ENCODE measurements at places on chromosomes 11 and 22.

GRCh38 chr22:44702479-44703198, 635 bp downstream of the PRR5 start:
- no peak for DNase-seq

DNA sequence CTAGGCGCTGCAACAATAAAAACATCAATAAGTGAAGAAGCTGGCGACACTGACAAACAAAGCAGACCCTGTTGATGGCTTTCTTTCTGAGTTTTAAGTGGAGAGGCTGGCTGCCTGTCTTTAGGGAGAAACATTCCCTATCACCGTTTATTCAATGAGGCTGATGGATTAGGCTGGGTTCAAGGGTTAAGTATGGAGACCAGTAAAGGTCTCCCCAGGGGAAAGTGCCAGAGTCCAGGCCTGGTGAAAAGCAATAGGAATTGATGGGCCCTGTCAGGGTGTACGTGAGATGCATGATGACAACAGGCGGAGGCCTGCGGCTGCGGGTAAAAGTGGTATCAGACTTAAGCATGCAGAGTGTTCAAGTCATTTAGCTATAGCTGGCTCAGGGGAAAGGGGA, 102.6 kb downstream of the ALX4 start:
- DNase-seq: no peak

DNA sequence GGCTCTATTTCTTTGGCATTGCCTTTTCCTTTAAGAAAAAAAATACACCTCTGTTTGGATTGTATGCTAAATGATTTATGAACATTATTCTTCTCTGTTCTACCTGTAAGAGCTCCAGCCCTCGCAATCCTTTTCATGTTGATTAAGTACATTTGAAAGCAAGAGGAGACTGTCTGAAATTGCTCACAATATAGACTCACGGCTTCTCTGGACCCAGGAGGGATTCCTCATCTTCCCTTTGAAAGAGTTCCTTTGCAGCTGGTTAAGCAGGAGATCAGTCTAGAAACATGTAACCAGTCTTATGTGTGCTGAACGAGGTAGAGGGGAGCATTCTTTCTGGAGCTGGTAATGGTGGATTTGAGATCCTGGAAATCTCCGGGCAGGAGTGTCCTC, 47.4 kb downstream of the PKNOX2 start:
- no peak for DNase-seq

DNA sequence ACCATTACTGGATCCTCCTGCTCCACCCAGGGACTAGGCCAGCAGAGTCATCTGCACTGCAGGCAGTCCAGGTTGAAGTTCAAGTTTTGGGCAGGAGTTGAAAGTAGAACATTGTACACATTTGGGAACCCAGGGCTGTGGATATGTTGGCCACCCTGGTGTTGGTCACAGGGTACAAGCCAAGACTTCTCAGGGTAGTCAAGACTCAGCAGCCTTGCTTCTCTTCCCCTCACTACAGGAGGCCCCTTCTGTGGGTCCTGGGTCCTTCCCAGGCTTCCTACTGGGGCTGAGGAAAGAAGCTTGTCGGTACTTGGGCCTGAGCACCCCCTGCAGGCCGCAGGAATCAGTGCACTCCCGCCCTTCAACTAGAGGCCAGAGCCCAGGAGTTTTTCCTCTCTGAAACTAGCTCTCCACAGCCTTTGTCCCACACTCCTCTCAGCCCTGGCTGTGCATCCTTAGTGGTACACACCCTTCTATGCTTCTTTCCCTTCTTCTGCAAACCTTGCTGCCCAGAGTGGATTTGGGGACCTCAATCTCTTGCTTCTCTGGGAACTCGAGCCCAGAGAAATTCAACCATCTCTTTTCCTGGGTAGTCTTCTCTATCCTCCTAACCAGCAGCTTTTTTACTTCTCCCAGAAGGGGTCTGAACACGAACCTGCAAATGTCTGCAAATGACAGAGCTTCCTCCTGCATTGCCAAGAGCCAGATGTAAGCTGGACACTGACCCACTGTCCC, 2.6 kb upstream of the HPX start:
- peak; percentile 35 for DNase-seq

DNA sequence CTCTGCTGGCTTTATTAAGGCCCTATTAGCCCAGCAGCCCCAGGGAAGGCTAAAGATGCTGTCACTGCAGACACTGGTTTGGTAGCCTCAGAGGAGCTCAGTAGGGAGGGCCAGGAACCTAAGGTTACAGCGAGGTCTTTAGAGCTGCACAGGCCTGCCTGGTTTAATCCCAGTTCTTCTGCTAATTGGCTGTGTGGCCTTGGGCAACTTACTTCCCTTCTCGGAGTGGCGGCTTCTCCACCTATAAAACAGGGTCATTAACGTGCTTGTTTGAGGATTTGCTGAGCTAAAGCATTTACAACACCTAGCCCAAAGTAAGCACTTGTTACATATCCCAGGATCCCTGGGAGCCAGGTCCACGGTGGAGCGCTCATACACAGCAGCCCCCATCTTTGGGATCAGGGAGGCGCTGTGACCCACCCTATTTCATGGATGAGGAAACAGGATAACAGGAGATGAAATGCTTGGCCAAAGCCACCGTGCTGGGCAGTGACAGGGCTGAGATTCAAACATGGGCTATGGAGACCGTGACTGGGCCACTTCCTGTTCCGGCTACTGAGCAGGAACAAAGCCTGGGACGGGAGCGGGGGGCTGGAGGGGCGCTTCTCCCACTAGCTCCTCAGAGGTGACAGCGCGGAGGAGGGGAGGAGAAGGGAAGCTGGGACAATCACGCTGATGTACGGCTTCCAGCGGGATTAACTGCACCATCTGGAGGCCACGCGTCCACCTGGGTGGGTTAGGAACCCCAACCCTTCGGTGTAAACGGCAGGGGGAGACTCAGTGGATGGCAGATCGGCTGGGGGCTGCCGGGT, 61.5 kb downstream of the IGLL1 start:
- DNase-seq: no peak

GRCh38 chr22:45638834-45639746, 32.5 kb upstream of the ATXN10 start:
- no peak for DNase-seq

DNA sequence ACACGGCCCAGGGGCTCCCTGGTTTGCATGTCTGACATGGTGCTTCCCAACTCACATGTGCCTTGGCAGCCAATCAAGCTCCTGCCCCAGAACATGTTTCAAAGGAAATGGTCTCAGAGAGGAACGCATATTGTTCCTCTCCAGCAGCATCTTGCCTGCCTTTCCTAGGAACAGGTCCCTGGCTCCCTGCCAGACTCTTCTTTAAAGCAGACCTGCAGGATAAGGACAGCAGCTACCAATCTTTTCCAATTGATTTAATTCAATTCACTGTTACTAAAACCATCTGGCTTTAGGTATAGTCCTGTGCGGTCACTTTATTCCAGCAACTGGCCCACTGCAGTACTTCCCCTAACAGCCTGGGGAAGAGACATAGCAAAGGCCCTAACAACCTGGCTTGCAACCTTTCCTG, 79.9 kb downstream of the AMBRA1 start:
- DNase-seq: no peak

- DNase-seq: no peak
Measured at GRCh38 chr11:17277024-17277584, 565 bp downstream of the NUCB2 start.

Measured in iPS DF 6.9 (cell line).